ENCODE measurements at places on chromosomes 5 and 9.

- no peak for DNase-seq
Observed at GRCh38 chr9:93093877-93094657, 1.9 kb upstream of the CARD19 start.

DNA sequence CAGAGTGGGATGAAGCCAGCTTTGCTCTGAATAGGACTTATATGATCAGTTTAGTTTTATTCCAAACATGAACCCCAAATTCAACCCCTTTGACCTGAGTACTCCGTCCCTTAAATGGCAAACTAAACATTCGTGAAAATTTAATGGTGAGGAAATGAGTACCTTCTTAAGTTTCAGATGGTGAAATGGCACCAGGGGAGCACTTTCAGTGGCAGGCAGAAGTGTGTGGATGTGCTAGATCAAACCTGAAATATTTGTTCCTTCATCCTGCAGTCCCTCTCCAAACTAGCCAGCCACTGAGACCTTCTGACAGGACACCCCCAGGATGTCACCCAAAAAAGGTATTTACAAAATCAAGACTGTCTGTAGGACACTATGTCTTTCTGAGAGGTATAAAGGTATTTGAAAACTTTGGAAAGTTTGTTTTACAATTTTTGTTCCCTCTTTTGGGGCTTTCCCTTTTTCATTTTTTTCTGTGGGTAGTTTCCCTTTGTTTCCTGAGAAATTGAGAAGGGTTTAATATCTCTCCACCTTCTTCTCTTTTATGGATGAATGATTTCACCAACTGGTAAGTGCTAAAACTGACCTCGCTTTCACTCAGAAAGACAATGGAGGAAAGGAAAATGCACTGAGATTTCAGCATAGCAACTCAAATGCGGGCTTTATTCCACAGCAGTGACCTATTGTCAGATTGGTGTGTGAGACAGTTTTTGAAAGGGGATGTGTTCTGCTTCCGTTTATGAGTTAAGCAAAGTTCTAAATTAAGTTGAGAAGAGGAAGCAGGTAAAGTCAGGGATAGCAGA is 127.1 kb downstream of the TMC1 start:
- no peak for DNase-seq

DNA sequence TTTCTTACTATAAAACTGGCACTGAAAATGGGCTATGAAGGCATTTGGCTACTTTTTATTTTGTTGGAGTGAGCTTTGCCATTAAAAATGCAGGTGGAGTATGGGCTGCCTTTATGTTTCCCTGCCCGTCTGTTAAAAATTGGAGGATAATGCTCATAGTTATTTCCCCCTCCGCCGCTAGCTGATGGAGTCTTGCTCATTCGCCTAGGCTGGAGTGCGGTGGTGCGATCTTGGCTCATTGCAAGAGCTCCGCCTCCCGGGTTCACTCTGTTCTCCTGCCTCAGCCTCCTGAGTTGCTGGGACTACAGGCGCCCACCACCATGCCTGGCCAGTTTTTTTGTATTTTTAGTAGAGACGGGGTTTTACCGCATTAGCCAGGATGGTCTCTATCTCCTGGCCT is 8.6 kb downstream of the G3BP1 start:
- no peak for DNase-seq

DNA sequence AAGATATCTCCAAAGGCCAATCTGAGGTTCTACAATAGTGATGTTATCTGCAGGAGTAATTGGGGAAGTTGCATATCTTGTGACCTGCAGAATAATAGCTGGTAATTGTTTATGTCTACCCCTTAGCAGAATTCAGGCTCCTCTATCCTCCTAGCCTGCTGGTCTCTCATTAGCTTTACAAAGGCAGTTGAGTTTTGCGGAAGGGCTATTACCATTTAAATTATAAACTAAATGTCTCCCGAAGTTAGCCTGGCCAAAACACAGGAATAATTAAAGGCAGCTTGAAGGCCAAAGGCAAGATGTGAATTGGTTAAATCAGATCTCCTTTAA is 168.7 kb downstream of the TTC39B start:
- no peak for DNase-seq

DNA sequence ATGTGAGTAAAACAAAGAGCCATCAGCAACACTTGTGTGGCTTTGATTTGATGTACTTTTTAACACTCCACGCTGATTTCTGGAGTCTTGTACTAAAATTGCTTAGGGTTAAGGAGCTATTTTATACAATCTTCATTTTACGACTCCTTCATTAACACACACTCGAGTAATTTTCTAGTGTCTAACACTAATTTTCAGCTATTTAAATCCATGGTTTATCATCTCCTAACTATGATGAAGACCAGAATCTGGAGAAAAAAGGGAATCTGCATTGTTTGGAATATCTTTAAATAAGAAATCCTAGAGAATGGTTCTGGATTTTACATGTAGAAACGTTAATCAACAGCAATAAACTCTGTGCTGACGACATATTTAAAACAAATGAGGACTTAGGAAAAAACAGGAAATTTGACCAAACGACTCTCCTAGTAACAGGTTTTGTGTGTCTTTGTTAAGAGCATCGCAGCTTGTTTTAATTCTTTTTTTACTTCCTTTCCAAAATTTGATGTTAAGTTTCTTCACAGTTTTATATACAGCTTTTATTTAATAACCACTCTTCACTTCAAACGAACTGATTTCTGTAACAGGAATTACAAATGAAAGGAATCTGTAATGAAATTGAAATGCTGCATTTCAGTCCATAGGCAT is 138.5 kb downstream of the AOPEP start:
- DNase-seq = no peak

DNA sequence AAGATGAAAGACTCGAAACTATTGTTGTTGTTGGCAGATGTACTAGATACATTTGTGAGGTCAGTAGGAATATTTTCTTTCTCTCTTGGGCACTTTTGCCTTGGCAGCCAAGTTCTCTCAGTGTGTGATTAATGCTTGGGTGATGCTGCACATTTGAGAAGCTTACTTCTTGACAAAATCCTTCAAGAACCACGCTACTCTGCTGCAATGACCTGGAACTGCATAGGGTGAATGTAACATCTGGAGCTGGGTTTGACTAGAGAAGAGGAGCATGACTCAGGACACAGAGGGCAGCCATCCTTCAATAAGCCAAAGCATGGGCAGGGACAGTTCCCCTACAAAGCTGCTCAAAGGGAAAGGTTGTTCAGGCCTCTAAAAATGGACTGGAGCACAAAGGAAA is 75.5 kb upstream of the PUM3 start:
- no peak for DNase-seq

GRCh38 chr5:169909945-169910344 is 70.3 kb downstream of the INSYN2B start:
- no peak for DNase-seq

DNA sequence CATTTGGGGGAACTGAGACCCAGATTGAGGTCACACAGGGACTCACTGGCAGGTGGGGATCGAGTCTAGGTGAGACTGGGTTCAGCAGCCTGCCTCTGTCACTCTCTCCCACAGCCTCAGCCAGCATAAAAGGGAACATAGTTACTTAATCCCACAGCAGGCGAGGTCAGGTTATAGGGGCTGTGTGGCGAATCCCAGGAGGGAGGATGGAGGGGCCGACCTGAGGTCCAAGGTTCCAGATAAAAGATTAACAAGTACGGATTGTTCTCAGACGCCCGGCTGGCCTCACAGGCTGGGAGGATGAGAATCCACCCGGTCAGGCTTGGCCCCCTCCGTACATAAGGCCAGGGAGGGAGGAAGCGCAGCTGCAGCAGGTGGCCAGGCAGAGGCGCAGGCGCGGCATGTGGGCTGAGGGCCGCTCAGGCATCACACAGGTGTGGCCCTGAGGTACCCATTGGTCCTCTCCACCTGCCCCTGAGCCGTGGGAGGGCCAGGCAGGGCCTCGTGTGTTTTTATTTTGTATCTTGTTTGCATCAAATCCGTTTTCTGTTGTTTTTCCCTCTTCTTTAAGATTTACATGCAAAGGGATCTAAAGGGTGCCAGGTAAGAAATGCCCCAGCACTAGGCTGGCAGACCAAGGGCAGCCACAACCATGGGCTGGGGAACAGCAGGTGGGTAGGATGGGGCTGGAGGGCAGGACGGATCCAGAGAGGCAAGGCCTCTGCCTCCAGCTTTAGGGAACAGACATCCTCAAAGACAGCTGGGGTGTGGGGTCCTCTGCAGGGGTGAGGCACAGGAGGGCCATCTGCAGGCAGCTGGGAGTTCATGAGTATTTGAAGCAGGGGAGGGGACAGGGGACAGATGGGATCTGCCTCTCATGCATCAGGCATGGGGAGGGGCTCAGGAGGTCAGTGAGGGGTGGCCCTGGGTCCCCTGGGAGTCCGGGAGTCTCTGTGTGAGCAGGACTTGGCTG is 3.6 kb downstream of the SUSD3 start:
- DNase-seq = no peak

DNA sequence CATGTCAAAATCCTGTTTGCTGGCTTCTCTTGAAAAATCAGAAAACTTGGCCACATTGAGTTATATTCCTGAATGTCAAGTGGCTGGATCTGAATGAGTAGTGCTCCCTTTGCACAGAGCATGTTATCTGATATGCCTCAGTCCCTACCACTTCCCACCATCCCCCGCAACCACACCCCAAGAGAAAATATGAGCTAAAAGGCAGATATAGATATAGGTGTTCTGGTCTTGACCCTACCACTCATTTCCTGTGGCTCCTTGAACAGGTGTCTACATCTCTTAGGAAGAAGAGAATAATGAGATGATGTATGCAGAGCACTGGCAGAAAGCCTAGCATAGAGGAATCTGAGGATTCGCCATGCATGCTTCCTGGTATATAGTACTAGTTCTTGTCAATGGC is 6.6 kb upstream of the CYSTM1 start:
- no peak for DNase-seq

DNA sequence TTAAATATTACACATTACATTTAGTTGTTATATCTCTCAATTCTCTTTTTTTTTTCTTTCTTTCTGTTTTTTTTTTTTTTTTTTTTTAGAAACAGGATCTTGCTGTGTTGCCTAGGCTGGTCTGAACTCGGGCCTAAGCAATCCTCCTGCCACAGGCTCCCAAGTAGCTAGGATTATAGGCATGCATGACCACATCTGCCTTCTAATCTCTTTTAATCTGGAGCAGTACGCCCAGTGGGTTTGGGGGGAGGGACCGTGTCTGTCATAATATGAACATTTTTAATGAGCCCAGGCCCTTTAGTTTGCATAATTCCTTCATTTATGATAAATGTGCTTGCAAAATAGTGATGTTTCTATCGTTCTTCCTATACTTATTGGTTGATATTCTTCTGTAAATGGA is 10.3 kb downstream of the RHOBTB3 start:
- no peak for DNase-seq

GRCh38 chr5:66498791-66499207 is 97.4 kb upstream of the MAST4 start:
- peak; percentile 24 for DNase-seq

DNA sequence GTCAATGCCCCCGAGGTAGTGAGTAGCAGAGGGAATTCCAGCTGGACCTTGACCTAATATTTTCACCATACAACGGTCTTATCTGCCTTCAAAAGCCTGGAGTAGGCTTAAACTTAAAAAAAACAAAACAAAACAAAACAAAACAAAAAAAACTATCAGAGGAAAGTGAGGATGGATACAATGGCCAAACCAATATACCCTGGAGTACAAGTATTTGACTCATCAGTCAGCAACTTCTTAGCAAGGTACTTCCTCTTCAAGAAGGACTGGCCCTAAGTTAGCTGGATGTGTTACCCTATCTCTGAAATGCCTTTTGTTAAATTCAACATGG is 160.6 kb upstream of the GNA14 start:
- no peak for DNase-seq

GRCh38 chr5:15290953-15291352 is 209.0 kb upstream of the FBXL7 start:
- DNase-seq = no peak

DNA sequence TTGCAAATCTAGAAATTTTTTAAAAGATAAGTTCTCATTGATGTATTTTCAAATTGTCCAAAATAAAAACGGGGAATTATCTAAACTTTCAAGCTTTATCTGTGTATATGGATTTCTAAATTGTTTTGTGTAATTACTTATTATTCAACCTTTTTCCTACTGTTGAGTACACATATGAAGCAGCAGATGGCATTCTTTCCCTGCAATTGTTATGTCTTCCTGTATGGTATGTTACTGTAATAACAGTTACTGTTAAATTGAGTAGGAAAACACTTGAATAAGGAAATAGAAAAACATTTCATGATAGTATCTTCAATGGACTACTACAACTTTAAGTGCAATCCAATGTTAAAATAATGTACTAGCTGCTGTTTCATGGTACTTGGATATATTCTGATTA is 124.8 kb downstream of the RANBP17 start:
- peak; percentile 3 for DNase-seq

GRCh38 chr9:91725651-91726050 is 224.4 kb downstream of the ROR2 start:
- no peak for DNase-seq

Measured in right lung (tissue), 10 donors.